ENCODE measurements at places on chromosomes 2 and 18. TPM values are rescaled to one million over a fixed set of nuclear protein-coding genes. Genes with fewer than 3 reads are reported as not detected.

DNA sequence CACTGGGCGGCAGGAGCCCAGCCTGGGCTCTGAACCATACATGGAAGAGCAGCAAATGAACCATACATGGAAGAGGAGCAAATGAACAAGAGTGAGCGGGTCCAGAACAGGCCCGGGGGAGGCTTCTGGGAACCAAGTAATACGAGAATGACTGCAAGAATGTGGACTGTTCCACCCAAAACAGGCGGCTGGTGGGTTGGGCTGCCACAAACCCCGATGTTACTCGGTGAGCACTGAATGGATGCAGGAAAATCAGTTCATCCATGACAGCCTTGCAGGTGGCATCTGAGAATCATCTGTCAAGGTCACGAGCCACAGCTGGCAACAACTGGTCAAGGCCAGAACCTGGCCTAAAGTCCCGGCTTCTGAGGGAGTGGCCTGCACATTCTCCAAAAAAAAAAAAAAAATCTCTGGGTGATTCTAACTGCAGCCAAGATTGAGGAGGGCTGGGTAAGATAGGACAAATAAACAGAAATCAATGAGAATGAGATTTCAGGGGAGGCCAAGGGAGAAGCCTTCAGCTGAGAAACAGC lies 106.1 kb downstream of the ZNF516 start:
- DNase-seq, result no peak

DNA sequence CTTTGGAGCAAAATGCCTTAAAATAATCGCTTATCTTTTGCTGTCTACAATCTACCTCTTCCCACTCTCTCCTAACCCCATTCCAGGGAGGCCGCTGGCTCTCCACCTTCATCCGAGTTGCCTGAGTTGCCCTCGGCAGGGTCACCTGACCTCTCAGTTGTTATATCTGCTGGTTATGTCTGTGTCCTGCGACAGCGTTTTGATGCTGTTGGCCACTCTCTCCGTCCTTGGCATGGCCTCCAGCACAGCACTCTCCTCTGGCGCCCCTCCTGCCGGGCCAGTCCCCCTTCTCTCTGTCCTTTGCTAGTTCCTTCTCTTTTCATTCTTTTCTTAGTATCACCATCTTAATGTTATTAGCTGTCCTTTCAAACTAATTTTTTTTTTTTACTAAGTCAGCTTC lies 41.6 kb downstream of the TRAF3IP1 start:
- no peak for DNase-seq

DNA sequence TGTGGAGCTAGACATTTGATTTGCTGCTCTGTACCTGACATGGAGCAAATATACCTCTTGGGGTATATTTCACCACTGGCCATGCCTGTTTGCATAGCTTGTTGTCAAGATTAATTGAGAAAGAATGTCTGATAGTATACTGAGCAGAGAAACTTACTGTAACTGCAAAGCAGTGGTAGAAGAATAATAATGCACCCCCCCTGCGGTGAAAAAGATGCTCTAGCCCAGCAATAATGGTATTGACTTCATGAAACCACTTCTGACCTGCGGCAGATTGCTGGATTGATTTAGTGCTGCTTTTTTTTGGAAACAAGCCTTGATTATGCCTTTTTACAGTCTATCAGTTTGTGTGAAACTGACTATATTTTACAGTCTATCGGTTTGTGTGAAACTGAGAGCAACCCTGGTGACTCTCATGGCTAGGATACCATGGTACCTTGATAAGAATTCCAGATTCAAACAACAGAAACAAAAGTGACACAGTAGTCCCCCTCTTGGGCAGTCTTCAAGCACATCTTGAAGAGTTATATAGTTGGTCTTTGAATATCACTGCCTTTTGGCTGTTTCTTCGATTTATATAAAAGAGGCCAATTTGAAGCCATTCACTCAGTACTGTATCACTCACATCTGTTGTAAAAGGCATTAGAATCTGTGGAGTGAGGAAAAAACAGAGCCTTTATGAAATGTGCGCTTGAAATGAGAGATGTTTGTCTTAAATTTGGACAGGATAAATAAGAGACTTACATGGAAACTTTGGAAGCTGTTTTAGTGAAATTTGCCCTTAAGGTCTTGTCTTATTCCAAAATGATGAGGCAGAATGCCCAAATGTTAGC lies 102.5 kb downstream of the FMNL2 start:
- DNase-seq, result no peak

DNA sequence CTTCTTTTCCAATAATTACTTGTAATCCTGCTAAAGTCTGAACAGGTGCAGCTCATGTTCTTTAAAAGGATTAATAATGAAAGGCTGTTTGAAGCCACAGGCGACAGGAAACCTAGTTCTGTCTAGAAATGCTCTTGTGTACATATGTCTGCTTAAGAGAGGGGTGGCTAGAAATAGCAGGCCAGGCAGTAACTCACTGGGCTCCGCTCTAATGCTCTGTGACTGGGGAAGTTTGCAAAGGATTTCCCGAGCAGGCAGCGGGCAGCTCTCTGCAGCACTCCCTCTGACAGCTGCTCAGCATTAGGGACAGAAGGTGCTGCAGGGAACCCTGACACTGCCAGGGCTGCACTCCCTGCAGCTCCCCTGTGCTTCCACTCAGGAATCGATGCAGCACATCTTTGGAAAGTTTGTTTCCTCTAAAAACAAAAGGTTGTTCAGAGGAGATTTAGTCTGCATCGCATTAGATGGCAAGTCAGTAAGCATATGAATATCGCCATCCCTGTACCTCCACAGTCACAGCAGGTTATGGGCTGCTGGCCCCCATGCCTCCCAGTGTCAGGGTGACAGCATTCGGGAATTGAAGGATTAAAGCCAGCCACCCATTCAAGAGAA lies 33.1 kb upstream of the TTC39C start:
- DNase-seq, result peak; percentile 58

DNA sequence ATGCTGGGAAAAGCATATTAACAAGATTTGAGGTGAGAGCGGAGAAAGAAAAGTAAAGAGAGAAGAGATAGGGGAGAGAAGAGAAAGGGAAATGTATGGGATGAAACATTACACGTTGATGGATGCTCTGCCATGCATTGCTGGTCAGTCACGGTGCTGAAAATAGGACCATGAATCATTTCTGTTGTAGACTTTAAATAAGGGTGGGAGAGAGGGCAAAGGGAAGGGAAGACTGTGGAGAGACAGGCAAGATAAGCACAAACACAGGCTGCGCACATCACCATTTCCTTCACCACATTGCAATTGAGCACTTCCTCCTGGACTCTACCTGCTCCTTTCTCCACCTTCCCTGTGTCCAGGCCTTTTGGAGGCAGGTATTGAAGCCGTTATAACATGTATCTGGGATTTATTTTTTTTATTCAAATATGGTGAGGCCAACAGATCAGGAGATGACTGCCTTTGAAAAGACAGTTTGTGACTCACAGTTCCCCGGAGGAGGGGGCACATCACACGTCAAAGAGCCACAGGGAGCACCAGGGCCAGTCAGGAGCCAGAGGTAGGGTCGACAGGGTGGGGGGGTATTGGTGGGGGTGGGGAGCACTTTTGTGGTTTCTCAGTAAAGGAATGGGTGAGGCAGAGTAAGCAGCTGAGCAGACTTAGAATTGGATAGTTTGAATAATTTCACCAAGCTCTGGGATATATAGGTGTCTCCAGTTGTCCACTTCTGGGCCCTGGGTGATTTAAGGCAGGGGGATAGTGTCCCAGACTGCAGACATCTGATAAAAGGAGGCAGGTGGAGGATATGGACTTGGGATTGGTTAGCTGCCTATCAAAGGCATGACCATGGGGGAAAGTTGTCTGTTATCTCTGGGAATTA lies 372.8 kb upstream of the ST6GAL2 start:
- no peak for DNase-seq

GRCh38 chr2:17871639-17872038 lies 6.8 kb upstream of the KCNS3 start:
- DNase-seq, result no peak

DNA sequence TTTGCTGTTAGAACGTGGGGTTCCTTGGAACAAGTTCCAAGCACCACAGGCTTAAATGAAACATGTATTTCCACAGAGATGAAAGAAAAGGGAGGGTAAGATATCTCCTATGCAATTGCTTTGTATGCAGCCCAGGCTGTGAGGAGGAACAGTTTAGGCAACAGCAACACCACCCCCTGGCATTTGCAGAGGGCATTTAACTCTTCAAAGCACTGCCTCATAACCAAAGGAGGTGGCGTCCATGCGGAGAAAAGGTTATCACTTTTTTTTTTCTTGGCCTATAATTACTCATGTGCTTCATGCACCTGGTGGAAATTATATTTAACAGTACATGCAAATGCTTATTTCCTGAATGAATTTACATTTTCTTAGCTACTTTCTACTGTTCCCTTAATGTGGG lies 286.0 kb downstream of the LPIN1 start:
- DNase-seq, result no peak

DNA sequence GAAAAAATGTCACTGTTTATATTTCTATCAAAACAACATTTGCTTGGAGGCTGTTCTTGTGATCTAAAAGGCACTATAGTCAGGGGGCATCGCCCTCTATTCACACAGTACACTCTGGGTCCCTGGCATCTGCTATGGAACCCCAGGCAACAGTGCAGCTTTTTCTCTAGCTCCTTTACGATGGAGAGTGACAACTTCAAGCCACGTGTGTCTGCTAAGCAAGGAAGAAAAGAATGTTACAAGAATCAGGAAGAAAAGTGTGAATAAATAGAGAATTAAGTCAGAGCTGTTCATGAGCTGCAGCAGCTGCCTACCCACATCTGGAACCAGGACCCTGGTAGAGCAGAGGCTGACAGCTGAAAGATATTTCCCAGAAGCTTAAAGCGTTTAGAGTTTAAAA lies 11.2 kb downstream of the RND3 start:
- no peak for DNase-seq

- DNase-seq, result no peak
Measured at GRCh38 chr2:107542314-107542740, 284.4 kb upstream of the RGPD4 start.

DNA sequence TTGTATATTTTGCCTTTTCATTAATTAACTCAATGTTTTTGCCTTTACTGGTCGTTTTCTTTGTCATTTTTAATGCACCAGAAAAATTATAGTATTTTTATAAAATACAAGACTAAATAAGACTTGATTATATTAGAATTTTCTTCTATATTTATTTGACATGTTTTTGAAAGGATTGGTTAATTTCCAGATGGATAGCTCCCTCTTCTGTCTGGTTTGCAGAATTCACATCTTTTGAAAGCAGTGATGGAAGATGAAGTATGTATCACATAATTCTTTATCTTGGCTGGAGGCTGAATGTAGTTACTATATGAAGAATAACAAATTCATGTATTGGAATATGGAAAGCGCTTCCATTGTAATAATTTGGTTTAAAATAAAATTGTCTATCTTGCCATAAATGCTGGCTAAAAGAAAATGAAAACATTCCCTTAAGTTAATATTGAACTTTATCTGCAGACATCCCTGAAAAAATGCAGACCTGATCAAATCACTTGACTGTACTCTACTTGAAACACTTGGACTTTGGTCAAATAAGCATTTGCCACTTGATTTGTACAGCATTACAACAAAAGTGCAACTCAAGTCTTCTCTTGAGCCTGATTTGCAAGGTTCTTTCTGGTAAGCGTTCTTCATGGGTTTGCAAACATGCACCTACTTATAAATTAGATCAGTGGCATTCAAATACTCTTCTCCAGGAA lies 86.3 kb upstream of the EFEMP1 start:
- DNase-seq, result no peak

DNA sequence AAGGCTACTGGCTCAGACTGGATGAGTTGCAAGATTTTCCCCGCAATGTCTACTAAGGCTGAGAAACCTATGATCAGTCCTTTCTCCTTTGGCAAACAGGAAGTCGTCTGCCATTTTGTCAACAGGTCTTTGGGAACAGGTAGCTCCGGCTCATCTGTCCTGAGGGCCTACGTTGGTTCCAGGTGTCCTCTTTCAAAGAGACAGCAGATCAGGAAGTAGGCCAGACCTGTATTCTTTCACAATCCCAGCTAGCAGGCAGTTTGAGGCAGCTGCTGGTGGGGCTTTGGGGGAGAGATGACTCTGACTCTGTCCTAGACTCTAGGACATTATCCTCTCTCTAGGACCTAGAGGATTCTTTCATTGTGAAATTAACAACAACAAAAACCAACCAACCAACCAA lies 98.6 kb downstream of the ACTR2 start:
- no peak for DNase-seq

DNA sequence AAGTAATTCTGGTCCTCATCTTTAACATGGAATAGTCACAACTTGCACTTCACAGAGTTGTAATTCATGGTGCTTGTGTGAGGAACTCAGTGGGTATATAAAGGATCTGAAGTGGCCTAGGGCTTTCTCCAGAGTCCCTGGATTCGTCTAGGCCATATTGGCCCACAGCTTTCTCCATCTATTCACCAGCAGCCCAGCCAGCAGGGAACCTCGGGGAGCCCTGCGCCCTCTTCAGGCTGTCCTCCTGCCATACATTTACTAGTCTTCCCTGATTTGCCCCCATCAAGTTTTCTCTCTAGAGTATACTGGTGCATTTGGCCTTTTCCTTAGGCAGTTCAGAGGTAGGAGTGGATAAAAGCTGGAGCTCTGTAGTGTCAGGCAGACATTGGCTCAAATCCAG lies 278.3 kb downstream of the MYCN start:
- peak; percentile 57 for DNase-seq

GRCh38 chr18:61854578-61855448 lies 38.0 kb downstream of the RNF152 start:
- DNase-seq, result peak; percentile 50

DNA sequence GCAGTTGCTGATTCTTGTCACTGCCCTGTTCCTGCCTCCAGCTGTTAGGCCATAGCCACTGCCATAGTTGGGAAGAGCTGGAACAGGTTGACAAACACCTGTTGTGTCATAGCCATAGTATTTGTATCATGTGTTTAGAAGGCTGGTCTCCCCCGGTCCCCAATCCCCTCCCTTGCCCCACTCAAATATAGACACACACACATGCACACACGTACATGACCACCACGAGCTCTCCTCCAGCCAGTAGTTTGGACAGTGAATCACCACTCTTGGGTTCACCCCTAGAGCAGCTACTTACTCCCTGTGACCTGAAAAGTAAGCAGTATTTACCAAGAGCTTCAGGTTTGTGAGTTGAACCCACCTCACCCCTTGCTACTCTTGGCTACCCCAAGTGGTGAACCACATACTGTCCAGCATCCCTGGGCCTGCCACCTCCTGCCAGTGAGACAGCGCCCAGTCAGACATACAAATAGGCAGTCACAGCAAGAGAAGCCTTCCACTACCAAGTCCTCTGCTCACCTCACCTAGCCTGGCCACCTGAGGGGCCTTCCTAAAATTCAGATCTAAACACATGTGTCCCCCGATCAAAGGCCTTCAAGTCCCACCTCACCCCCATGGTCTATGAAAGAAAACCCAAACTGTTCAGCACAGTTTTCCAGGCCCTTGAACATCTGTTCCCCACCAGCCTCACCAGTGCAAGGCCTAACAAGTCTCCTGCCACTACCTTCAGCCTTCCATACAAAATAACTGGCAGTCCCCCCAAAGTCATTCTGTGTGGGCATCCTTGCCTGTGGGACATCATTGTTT lies 7.1 kb downstream of the PCBP1 start:
- no peak for DNase-seq

GRCh38 chr2:61834893-61835292 lies 19.0 kb downstream of the FAM161A start:
- DNase-seq, result no peak

GRCh38 chr2:37582481-37583220 lies 88.8 kb downstream of the CDC42EP3 start:
- no peak for DNase-seq

- no peak for DNase-seq
Measured at GRCh38 chr18:59094569-59094968, 45.1 kb upstream of the SEC11C start.

The RAPGEF4 gene
- total RNA-seq, result 16.2 TPM

The SCG2 gene
- total RNA-seq, result 0.94 TPM

The TNFRSF11A gene
- 3.3 TPM for total RNA-seq

The CACNB4 gene
- 3.3 TPM for total RNA-seq
